ENCODE measurements at places on chromosomes 2 and 18.

DNA sequence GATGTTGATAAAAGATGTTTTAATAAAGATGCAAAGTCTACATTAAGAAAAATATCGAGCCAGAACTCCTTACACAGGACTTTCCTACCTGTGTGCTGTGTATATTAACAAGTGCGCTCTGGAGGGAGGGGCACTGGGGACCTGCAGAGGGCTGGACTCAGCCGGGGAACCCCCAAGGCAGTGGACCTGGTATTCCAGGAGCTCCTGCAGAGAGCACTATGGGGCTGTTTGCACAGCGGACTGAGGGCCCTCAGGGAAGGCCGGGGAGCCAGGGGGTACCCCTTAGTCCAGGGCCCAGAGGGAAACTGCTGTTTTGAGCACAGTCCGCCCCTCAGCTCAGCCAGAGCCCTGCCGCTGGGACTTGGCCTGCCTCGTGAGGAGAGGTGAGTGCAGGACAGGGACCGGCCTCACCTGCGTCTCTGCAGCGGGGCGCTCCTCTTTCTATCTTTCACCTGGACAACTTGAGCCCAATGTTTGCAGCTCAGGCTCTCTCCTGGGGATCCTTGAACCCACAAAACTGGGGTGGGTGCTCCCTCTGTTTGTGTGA lies 168.4 kb downstream of the ARL4C start:
- DNase-seq, result no peak

DNA sequence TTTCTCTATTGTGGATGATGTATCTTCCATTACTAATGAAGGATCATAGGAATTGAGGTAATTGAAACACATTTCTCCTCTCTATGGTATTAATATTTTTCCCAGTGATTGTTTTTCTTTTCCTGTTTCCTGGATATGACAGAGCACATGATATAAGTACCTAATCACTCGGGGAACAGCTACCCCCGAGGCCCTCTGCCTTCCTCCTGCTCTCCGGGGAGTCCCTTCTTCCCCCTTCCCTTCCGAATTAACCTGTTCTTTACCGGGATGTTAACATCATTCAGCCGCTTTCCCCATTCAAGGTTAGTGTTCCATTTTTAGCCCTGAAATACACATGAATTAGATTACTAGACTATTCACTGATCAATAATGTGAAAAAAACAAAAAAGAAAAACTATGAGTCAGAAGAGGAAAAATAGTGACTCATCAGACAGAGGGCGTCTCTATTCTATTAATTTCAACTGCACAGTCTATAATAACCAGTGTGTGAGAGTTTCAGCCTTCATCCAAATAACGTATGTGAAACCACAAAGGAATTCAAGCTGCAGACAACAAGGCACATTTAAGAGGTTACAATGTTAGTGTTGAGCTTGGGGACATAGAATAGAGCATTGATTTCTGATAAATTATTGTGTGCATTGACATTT lies 450.8 kb downstream of the DLGAP1 start:
- no peak for DNase-seq

DNA sequence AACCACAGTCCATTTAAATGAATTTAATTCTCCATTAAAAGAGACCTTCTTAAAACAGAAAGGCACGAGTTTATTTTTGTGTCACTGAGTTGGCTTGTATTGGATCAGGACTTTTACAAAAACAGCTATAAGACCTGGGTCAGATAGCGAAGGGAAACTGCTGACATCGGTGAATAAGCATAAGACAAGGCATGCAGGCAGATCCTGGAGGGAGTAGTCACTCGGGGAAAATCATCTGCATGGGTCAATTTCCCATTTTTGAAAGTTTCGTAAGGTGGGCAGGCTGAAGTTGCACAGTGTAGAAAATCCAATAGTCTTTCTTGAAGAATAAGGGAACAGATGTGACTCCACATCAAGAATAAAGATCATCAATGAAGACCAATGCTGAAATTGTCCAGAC lies 12.9 kb downstream of the IL36B start:
- no peak for DNase-seq

DNA sequence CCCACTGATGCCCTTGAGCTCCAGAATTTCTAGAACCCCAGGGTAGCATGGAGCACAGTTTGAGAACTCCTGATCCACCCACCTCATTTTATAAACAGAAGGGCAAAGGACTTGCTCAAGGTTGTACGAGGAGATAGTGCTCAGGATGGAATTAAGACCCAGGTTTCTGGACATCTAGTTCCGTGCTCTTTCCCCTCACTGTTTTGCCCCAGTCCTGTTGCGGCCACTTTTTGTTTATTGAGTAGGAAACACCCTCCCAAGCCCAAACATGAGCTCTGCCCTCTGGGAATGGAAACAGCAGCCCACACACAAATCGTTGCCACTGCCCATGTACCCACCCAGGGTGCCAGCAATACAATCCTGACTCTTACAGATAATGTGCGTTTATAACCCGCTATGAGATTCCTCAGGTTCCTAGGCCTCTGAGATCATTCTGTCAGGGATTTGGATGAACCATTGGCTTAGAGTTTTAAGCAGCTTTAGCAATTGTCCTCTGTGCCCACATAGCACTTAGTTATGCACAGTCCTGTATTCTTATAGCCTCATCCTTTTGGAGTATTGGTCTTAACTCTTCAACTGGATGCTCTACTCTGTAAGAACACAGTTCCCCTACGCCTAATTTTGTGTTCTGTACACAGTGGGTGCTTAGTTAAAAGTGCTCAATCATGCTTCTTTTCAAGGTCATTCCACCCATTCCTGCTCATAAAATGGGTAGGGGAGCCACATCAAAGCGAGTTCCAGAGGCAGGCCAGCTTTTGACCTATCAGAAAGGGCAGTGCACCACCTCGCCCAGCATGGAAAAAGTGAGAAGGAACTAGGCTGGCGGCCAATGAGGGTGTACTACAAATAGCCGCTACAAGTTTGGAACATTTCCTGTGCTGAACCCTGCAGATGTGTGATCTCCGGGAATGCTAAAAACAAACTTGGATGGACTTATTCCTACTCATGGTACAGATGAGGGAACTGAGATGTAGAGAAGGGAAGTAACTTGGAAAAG lies 60.3 kb upstream of the IGFBP2 start:
- DNase-seq, result no peak

- DNase-seq, result no peak
Measured at GRCh38 chr2:68200157-68200787, 42.6 kb downstream of the PNO1 start.

GRCh38 chr2:218733171-218734021 lies 22.8 kb downstream of the TTLL4 start:
- peak; percentile 7 for DNase-seq

DNA sequence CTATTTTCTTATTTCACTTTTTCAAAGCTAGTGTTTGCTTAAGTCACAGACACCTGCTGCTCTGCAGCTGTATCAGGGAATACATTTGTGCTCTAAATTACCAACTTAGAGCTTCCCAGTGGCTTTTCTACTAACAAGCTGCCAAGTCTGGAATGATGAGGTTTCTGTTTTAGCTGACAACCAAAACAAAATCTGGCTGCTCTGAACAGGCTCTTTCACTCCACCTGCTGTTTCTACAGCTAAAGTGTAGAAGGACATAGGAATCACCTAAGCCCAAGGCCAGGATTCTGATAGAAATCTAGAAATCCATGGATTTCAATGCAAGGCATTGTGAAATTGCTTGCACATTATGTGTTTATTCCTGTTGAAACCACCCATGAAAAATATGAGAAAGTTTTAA lies 201.2 kb downstream of the SUCLG1 start:
- no peak for DNase-seq

All from esophagus squamous epithelium (tissue), 5 donors.